ENCODE measurements at places on chromosomes 6 and 20. TPM values are rescaled to one million over a fixed set of nuclear protein-coding genes. Genes with fewer than 3 reads are reported as not detected.

Gene DYNLT1
- polyA plus RNA-seq, result 97.6 TPM

Gene ID1
- 39.8 TPM for polyA plus RNA-seq

Gene HLA-A
- 69.9 TPM for polyA plus RNA-seq

Gene PGC
- not detected for polyA plus RNA-seq

DNA sequence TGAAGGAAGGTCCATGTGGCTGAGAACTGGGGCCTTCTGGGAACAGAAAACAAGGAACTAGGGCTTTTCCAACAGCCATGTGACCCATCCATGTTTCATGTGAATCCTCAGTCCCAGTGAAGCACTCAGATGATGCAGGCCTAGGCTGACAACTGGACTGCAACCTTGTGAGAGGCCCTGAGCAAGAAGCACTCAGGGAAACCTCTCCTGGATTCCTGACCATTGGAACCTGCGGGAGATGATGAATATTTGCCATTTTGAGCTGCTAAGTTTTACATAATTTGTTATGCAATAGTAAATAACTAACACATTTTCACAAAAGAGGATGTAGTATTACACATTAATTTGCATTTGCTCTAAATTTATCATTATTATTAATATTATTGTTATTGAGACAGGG, 38.4 kb upstream of the HLA-G start:
- DNase-seq, result no peak

DNA sequence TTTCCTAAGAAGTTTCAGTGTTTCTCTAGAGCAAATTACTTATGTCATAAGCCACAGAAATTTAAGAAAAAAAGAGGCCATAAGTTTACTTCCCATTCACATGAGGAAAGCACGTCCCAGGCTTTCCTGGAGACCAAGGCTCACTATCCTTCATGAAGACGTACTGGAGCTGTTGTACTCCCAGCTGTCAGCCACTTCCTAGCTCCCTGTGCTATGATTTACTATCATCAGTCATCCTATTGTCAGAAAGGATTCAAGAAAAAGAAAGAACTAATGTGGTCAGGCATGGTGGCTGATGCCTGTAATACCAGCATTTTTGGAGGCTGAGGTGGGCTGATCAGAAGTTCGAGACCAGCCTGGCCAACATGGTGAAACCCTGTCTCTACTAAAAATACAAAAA, 337.4 kb upstream of the SOX4 start:
- DNase-seq, result no peak

DNA sequence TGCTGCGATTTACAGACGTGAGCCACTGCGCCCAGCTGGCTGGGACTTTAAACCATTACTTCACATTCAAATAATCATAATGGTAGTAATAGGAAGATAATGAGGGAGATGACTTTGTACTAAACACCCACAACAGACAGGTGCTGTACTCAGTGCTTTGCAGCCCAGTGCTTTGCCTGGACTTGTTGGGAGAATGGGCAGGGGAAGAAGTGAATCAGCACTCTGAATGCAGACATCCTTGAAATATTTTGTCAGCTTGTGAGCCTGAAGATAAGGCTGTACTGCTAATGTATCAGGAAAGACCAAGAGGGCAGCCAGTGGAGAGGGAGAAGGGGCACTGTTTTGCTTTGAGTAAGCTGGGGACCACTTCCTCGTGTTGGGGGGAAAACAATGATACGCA, 17.4 kb downstream of the NKX2-2 start:
- DNase-seq, result no peak

Gene TFAP2A
- polyA plus RNA-seq, result 0.32 TPM

GRCh38 chr6:122352981-122353664, 46.3 kb upstream of the HSF2 start:
- DNase-seq, result peak; percentile 46

DNA sequence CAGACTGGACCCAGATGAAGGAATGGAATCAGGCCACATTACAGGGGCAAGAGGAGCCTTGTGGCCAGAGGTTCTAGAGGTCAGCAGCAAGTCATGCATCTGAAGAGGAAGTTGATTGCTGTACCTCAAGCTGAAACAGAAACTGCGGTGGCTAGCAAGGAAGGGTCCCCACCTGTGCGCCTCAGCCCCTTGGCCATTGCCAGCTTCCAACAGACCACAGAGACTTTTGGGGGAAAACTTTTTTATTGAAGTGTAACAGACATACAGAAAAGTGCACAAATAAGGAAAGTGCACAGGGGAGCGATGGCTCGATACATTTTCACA, 26.8 kb upstream of the SLC9A8 start:
- no peak for DNase-seq

- peak; percentile 45 for DNase-seq
Observed at GRCh38 chr6:12911427-12911826, 194.9 kb downstream of the PHACTR1 start.

Gene LST1
- 8.9 TPM for polyA plus RNA-seq

Gene CHD6
- polyA plus RNA-seq, result 23.7 TPM

DNA sequence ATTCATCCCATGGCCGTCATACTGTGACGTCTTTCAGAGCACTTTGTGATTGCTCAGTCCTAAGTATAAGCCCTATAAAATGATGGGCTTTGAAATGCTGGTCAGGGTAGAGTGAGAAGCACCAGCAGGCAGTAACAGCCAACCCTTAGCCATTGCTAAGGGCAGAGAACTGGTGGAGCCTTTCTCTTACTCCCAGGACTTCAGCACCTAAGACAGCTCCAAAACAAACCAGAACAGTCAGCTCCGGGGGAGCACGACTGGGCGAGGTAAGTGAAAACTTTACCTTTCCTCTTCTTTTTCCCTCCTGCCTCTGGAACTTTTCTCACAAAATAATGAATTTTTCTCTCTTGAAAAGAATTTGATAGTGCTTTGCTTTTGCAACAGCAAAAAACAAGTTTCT, at the start of gene VIP:
VIP (plus strand) TSS at position 104 of the 400 bp plus-strand sequence. CDS start 1,381 bp downstream, outside the sequence.
- peak; percentile 16 for DNase-seq

Gene SAMD3
- polyA plus RNA-seq, result 1.4 TPM

- DNase-seq, result no peak
Observed at GRCh38 chr6:24985323-24985722, 49.6 kb upstream of the RIPOR2 start.

Gene ARMC2
- 10.3 TPM for polyA plus RNA-seq

GRCh38 chr6:48754641-48755040, 643.6 kb upstream of the PTCHD4 start:
- peak; percentile 7 for DNase-seq

Gene SIGLEC1
- polyA plus RNA-seq, result 3.2 TPM

GRCh38 chr6:41226752-41227151, 1.4 kb upstream of the TREML4 start:
- no peak for DNase-seq

GRCh38 chr6:155093430-155093829, 98.3 kb downstream of the TIAM2 start:
- DNase-seq, result no peak

DNA sequence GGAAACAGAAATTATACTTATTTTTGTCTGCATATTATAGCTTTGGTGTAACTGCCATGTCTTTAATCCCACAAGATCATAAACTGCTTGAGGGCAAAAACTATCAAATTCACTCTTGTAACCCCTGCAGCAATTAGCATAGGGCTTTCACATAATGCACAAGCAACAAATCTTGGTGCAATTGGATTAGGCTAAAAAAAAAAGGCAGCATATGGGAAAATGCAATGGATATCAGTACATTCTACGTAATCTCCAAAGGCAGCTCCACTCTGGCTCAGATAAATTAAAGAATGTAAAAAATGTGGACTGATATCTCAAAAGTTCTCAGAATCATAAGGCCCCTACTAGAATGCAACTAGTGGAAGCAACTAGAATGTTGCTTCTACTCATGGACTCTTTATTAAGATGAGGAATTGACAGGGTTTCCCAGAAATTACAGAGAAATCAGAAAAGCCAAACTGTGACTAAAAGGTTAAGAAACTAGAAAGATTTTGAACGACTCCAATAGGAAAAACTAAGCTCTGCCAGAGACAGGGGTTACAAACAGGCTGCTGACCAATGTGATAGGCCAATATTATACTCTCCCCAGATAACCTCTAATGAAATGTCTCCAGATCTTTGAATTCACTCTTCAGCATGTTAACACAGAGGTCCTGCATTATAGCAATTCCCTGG, 55.0 kb downstream of the FILIP1 start:
- peak; percentile 30 for DNase-seq

DNA sequence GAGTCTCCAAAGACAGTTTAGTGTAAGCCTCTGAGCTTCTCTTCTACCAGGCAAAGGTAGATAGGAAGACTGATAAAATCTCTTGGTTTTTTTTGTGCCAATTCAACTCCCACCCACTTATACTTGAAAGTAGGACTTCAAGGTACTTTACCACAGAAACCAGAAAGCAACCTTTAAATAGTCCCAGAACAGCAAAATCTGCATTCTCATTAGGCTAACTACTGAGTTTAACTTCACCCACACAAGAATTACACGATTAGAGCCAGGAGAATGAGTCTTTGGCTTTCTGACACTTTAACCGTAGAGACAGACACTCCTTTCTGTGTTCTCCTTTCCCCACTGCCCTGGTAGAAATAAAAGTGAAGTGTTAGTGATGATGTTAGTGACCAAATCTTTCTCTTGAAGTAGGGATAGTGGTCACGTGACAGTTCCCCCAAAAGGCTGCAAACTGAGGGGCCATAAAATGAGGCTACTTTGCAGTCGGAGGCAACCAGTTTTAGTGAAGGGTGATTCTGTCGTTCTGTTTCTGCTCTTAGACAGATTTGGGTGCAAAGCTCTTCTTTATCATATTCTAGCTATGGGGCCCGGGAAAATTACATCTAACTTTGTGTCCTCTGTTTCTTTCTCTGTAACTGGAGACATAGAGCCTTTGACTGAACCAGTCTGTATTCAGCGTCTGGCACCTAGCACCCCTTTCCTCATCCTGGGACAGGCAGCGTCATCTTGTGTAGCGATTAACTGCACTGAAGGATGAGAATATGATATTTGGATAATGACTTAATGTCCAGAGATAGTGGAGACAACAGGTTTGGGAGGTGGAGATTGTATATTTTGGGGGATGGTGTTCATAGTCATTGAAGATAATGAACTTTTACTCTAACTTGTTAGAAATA, 206.4 kb upstream of the CITED2 start:
- no peak for DNase-seq

DNA sequence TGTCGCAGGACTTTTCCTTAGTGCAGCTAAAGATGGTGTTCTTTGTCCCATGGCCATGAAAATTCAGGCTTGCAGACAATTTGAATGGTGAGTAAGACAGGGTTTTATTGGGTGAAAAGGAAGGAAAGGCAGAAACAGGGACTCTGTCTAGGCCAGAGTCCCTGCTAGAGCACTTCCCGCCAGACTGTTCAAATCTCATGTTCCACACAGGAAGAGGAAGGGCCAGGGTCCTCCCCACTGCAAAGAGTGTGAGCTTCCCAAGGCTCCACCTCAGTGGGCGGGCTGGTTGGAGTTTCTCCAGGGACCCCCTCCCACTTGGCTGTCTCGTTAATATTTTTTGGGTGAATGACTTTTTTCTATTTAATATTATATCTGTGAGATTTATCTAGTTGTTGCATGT, 29.0 kb downstream of the COL19A1 start:
- DNase-seq, result no peak

DNA sequence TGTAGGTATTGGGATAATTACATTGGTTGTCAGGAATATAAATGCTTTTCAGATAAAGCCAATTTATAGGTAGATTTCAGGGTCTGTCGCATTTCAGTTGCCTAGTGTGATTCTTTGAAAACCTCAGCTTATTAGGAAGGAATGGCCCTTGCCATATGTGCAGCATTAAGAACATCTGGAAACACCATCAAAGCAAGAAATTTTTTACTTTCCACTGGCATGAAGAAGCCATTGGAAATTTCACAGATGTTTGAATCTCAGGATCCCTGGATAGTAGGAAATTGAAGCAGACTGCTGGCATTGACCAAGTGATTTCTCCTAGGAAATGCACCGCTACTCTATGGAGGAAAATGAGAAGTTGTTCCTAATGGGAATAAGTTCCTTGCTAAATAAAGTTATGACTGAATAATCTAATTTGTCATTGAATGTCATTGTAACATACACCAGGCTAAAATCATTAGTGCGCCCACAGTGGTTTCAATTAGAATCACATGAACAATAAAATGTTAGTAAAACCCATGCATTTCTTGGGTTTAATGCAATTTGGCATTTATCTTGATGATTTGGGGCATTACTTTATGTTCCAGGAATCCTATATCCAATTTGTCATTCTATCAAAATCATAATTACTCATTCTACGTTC, 950.1 kb downstream of the EPHA7 start:
- peak; percentile 45 for DNase-seq

DNA sequence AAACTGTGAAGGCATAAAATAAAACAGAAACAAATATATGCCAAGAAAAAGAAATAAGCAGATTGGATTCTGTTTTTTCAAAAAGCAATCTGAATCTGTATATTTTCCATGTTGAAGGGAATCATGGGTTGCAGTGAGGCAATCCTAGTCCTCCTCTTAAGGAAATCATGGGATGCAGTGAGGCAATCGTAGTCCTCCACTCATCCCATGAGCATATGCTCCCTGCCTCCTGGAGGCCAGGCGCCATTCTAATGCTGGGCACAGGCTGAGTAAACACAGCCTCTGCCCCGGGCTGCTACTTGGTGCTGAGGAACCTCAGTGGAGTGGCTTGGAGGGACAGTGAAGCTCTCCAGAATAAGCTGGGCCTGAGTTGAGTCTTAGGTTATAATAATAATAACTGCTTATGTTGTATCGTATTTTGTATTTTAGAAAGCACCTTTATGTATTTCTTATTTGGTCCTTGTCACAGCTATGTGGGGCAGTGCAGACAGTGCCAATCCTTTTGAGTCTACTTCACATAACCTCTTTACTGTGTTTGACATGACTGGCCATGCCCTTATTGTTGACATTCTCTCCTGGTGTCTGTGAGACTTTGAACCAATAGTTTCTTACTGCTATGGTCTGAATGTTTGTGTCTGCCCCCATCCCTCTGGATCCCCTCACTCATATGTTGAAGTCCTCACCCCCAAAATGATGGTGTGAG, 56.6 kb upstream of the CITED2 start:
- DNase-seq, result no peak

DNA sequence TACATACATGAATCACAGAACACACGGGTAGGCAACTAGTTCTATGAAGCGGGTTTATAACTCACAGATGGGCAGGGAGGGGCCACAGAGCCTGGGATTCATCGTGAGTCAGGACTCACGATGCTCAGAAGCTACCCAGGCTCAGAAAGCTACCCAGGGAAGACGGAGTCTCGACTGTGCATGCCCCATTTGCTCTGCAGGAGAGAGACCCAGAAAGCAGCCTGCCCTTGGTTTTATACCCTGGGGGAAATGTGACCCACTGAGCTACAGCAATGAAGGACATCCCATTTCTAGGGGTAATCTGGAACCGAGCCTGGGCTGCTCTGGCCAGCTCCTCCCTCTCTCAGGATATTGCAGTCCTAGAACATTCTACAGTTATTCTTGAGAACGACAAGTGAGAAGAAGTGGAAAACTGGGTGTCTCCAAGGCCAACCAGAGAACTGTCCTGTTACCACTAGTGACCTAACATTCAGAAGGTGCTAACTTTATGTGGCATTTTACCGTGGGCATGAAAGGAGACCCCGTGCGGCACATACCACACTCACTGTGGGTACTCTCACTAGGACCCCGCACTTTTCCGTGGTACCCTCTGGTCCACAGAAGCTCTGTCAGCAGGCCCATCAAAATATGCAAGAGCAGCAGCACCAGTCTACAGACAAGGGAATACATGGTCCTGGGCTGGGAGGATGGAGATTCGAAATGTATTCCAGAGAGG, 201.9 kb upstream of the PMEPA1 start:
- DNase-seq, result no peak
